Brain microvascular endothelial cell (primary cell): ENCODE measurements at places on chromosomes 11 and 22.

DNA sequence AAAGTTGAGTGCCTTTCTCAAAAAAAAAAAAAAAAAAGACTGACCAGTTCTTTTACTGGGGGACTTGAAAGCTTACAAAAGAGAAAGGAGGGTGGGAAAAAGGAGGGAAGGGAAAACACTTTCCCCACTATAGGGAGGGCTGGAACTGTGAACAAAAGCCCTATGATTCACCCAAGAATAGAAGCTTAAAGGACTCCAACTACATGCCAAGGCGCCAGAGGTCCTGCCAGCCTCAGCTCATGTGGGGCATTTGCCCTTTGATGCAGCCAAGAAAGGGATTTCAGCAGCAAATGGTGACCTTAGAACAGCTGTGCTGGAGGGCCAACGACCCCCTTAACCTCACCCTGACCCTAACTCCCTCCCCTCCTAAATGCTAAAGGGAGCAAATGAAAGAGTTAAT, 160.0 kb downstream of the NTM start:
- DNase-seq = no peak

DNA sequence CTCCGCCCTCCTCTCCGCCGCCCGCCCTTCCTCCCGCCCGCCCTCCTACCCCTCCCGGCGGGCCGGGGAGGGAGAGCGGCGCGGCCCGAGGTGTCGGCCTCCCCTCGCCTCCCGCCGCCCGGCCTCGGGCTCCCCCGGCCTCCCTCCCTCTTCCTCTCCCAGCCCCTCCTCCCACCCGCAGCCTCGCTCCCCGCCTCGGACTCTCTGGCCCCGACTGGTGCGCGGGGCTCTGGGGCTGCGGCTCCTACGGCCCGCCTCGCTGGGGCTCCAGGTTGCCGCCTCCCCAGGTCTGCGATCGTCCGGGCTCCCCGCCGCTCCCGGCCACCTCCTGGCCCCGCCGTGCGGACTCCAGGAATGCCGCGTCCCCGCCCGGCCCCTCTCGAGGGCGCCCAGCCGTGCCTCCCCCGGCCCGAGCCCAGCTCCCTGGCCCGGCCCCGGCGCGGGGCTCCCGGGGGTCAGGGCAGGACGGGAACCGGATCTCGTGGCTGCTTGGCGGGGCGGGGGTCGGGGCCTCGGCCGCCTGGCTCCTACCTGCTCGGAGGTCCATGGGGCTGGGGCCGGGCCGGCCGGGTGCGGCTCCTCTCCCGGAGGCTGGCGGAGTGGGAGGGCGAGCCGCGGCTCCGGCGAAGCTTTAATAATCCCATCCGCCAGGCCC, at the start of gene CLCF1:
TSS of gene CLCF1 (minus strand) at position 606 of the 655 bp plus-strand sequence. CDS start at position 547, 59 bp downstream.
- peak; percentile 35 for DNase-seq

GRCh38 chr11:92413757-92414513, 189.3 kb downstream of the FAT3 start:
- no peak for DNase-seq

- DNase-seq = no peak
Measured at GRCh38 chr22:28412109-28412508, 267.5 kb downstream of the TTC28 start.

DNA sequence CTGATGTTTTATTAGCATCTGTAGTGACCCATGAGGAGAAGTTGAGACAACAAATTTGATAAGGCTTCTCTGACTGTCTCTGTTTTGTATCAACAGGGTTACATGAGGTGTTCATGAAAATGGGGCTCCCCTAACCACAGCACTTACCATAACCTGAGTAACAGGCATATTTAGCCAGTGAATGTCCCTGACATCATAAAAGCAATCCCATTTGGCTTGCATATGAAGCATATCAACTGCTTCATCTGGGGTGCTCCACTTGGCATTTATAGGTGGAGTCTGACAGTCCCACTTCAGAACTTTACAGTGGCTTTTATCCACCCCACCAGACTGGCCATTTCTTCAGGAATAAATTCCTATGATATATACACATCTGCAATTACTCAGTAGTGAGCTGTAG, 257.6 kb downstream of the LUZP2 start:
- DNase-seq = no peak

DNA sequence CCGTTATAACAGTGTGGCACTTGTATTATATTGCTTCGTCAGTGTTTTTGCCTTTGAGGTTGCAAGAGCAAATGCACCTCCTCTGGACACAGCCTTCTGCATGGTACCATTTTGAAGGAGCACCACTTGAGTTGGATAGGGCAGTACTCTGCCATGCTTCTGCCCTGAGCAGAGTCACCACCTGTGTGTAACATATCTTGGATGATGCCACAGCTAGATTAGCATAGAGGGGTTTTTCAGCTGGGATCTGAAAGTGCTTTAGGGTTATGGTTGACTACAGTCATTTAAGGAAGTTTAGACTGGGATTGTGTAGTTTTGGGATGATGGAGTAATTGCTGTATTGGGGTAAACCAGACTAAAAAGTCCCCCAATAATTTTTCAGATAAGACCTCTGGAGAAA, 78.8 kb downstream of the PPP6R3 start:
- DNase-seq = no peak

DNA sequence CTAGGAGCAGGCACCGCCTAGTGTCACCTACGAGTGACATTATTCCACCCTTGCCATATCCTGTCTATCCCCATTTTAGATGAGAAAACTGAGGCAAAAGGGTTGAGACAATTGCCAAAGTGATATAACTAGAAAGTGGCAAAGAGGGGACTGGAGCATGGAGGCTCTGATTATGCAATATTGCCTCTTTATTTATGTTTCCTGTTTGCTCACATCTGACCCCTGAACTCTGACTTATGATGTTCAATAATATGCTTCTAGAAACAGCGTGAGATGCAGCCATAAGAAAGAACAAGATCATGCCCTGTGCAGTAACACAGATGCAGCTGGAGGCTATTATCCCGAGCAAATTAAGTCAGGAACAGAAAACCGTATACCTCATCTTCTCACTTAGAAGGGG, 7.7 kb downstream of the ELF5 start:
- no peak for DNase-seq

DNA sequence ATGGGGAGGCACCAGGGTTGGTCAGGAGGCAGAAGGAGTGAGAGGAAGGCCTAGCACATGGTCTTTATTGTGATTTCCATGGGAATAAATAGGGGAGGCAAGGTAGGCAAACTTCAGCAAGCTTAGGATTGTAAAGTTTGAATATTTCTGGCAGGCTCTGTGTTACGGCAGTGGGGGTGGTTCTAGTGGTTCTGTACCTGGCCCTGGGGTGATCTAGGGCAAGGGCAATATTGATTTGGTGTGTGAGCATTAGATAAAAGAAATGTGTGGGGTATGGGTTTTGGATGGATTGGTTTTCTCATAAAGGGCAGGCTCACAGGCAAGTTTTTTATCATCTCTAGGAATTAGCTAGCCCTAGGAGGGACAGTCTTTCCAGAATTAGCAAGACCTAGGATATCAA, 584.0 kb downstream of the OPCML start:
- no peak for DNase-seq

GRCh38 chr11:123168241-123168640, 26.8 kb downstream of the CLMP start:
- no peak for DNase-seq

GRCh38 chr11:72014761-72015320, 16.1 kb downstream of the IL18BP start:
- DNase-seq = no peak

GRCh38 chr11:5291207-5291838, 10.4 kb downstream of the OR51B4 start:
- DNase-seq = peak; percentile 42
